Activated CD4-positive, alpha-beta T cell treated with anti-CD3 and anti-CD28 coated beads, Interleukin-2, Interleukin-4, amounts not matched to agents 100 ng/mL and 50 ng/mL, durations not matched to agents 16 hours and 8 hours (primary cell): ENCODE measurements at places on chromosomes 1 and 21.

GRCh38 chr1:31614414-31615005 lies 3.0 kb upstream of the HCRTR1 start:
- DNase-seq: no peak

DNA sequence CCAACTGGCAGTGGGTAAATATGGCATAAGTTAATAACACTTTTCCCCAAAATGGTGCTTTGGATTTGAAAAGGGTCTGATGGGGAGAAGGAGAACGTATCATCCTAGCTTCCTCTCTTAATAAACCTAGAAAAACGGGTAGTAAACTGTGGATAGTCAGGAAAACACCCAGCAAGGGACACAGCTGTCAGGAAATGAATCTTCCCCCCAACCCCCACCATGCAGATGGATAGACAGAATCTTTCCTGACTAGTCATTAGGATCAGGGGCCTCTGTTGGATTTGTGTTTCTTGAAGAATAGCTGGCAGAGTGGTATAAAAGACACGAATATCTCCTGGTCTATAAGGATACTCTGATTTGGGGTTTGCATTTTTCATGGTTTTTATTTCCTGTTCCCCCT lies 22.5 kb upstream of the LAX1 start:
- no peak for DNase-seq

DNA sequence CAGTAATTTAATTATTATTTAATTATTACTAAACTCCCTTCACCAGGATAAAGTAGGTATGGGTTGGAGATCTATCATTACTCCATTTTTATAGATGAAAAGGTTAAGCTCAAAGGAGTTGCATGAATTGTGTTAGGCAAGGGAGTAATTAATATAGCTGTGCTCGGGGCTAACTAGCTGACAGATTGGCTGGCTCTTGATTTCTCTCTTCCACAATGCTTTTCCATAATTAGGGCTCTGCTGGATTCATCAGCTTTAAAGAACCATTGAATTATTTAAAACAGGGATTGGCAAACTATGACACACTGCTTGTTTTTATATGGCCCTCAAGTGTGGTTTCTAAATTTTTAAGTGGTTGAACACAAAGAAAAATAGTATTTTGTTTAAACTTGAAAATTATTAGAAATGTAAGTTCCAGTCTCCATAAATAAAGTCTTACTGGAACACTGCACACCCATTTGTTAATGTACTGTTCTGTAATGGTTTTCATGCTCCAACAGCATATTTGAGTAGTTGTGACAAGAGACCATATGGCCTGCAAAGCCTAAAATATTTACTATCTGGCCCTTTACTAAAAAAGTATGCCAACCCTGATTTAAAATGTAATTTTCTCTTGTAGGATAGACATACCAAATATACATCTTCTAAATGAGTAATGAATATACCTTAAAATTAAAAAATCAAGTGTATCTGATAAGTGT lies 76.4 kb downstream of the GDAP2 start:
- DNase-seq: no peak

DNA sequence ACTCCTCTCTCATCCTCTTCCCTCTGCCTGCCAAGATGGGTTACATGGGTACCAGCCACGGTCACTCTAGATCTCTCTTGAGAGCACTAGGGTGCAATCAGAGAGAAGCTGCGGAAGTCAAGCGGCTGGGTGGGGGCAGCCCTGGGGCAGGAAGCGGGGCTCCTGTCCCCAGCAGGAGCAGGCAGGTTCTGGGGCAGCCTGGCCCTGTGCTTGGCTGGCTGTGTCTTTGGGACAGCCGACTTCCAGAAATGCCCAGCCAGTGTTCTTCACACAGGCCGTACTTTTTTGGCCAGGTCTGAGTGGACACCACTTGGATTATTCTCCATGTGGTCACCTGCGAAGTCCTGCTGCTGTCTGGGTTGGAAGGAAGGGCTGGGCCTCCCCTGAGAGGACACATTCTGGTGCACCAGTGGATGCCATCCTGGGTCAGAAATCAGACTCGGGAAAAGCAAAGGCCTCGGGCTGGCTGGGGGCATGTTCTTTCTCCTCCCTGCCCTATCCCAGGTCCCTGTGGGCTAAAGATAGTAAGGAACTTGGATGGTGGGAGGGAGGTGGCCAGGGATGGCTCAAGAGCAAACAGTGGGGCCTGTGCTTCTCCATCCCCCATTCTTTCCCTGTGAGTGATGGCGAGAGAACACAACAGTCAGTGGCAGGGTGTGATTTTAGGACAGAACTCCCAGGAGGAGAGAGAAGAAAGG lies 93.7 kb downstream of the ITPKB start:
- no peak for DNase-seq

- no peak for DNase-seq
These were observed 102.6 kb downstream of the AJAP1 start for GRCh38 chr1:4756851-4757580.

- DNase-seq: peak; percentile 39
These were observed 231.7 kb upstream of the B3GALT2 start for GRCh38 chr1:193417945-193418744.

- no peak for DNase-seq
These were observed 287.9 kb upstream of the FMN2 start for GRCh38 chr1:239803781-239804180.

GRCh38 chr1:4394366-4394765 lies 260.0 kb upstream of the AJAP1 start:
- no peak for DNase-seq

GRCh38 chr1:159974350-159974965 lies 20.4 kb upstream of the SLAMF9 start:
- no peak for DNase-seq

- DNase-seq: no peak
These were observed 17.2 kb downstream of the TPM3 start for GRCh38 chr1:154174654-154175053.

GRCh38 chr1:40553017-40553416 lies 21.6 kb downstream of the ZNF684 start:
- DNase-seq: no peak

- DNase-seq: no peak
These were observed 6.3 kb downstream of the KCNQ4 start for GRCh38 chr1:40789661-40790430.

DNA sequence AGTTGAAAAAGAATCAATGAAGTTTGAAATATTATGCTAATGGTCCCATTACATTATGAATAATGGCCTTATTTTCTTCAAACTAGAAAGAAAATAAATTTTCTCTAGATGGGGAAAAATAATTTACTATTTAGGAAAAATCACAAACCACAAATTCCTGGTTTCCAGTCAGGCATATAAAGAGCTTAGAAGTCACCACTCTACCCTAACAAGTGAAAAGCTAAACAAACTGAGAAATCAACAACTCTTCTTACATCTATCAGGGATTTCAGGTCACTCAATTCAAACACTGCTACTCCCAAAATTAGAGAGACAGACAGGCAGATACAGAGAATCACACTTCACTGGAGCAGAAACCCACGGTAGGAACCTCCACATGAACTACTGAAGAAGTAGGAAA lies 82.1 kb upstream of the LRRC7 start:
- DNase-seq: no peak

DNA sequence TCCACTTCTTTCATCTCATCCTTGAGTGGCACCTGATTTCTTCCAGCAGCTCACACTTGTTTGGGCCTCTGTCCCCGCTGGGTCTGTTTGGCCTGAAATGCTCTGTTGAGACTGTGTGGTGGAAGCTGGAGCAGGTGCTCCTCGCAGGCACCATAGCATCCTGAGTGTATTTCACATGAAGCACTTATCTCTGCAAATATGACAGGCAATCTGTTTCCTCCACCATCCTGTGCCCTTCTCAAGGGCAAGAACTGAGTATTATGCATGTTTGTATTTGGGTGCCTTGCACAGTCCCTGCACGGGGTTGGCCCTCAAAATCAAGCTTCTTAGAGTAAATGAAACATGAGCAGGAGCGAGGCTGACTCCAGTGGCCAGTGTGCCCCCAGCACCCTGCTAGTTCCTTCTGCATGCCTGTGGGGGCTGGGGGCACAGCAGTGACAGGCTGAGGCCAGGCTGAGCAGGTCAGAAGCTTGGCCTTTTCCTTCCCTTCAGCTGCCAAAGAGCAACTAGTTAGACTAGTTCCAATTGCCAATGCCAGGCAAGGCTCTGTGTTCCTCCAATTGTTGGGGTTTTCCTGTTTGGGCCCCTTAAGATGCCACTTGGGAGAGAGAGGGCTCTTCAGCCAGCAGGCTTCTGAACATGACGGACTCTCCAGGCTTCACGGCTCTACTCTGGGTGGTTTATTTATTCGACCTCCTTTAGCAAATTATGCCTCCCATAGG lies 129.6 kb upstream of the ATP1A1 start:
- DNase-seq: no peak
